Skin of body (tissue), 3 donors: ENCODE measurements at places on chromosomes 11 and 22. TPM values are rescaled to one million over a fixed set of nuclear protein-coding genes. Genes with fewer than 3 reads are reported as not detected.

GRCh38 chr22:25437414-25438160, 126.9 kb upstream of the GRK3 start:
- DNase-seq, result no peak

DNA sequence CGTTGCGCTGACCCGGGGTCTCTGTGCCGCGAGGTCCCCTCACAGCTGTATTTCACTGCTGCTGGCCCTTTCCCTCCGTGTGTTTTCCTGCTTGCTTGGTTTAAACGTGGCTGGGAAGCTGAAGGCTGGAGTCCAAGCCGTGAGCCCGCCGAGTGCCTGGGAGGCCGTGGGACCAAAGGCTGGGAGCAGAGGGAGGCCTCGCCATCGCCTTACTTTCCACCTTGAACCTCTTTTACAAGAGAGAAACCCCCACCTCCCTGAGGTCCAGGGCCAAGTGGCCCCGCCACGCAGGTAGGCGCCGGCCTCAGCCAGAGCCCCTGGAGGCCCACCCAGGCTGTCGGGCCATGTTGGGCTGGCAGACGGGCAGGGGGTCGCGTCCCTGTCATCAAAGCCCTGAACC, 411.6 kb downstream of the TBC1D22A start:
- no peak for DNase-seq

- DNase-seq, result peak; percentile 17
Measured at GRCh38 chr22:31230871-31231621, 18.9 kb downstream of the LIMK2 start.

XKR3 gene
- total RNA-seq, result not detected

RIMBP3B gene
- total RNA-seq, result 0.10 TPM

DNA sequence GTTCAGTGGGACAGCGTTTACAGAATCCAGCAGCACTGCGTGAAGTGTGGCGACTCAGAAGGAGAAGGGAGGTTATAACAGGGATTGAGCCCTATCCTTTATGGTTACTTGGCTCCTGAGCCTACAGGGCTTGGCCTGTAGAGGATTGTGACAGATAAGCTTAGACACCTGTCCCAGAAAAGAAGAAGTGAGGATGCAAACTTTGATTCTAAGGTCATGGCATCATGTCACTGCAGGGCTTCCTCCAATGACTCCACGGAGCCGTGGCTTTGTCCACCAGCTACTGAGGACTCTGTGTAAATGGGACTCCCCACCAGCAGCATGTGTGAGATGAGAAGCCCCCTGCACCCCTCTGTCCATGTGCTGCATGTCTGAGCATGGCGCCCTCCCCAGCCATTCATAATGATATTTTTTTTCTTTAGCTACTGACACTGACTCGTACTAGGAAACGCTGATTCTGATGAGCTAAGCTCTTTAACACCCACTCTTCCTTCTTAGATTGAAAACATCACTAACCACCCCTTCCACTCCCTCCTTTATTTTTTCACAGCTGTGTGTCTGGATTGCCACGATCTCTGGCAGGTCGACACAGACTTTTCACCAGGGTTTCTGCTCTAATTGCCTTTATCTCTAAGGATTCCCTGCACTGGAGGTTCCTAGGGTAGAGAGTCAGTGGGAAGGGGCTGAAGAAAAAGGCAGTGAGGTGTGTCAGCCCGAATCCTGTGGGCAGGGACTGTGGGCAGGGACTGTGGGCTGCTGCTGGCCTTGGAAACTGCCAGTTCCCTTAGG, 65.5 kb upstream of the TTC12 start:
- DNase-seq, result peak; percentile 22

DNA sequence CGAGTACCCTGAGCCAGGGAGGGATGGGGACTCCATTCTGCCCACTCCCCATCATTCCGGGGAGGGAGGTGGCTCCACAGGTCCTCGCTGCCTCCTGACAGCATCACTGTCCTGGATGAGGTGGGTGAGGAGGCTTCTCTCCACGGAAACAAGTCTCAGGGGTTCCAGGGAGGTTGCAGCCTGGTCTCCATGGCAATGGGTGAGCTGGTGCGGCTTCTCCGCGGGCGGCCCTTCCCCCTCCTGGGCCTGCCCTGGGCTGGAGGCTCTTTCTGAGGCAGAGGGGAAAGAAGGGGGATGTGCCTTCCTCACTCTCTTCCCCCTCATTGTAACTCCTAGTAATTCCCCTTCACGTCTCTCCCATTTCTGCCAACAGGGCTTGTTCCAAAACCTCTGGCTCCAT, 37.1 kb upstream of the PARVG start:
- no peak for DNase-seq

DNA sequence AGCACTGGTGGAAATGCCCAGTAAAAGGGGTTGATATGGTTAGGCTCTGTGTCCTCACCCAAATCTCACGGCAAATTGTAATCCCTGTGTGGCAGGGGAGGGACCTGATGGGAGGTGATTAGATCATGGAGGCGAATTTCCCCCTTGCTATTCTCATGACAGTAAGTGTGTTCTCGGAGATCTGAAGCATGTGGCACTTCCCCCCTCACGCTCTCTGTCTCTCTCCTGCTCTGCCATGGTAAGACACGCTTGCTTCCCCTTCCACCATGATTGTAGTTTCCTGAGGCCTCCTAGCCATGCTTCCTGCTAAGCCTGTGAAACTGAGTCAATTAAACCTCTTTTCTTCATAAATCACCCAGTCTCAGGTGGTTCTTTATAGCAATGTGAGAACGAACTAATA, 37.4 kb downstream of the PACSIN2 start:
- no peak for DNase-seq

OR51B2 gene
- total RNA-seq, result 0.59 TPM

ZDHHC24 gene
- 4.3 TPM for total RNA-seq

- no peak for DNase-seq
Measured at GRCh38 chr11:32391956-32392553, 43.3 kb downstream of the WT1 start.

CABP4 gene
- total RNA-seq, result 0.49 TPM

- no peak for DNase-seq
Measured at GRCh38 chr11:45959851-45960250, 37.4 kb downstream of the LARGE2 start.

TXNRD2 gene
- 12.2 TPM for total RNA-seq

TSKU gene
- total RNA-seq, result 19.9 TPM

GRCh38 chr11:45110562-45110961, 35.9 kb upstream of the PRDM11 start:
- peak; percentile 39 for DNase-seq

GRCh38 chr22:35547987-35548721, 7.5 kb downstream of the RASD2 start:
- DNase-seq, result no peak

CLCF1 gene
- 0.89 TPM for total RNA-seq

ISX gene
- total RNA-seq, result not detected

- DNase-seq, result peak; percentile 35
Measured at GRCh38 chr11:44621140-44621681, 55.7 kb downstream of the CD82 start.

DNA sequence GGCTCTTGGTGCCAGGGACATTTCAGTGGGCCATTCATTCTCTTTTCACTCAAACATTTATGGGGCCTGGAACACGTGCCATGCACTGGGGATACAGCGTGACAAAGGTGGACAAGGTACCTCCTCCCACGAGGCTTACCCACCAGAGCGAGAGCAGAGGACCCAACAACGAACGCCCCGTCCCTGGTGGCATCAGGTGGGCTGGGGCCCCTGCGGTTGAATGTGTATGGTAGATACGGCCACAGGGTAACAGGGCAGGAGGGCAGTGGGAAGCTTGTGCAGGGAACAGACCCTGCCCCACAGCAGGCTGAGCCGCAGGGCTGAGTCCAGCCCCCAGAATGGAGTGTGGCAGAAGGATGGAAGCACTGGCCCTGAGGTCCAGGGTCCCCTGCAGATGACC, 81.1 kb downstream of the LRRC32 start:
- no peak for DNase-seq

GRCh38 chr11:59186130-59186594, 14.2 kb downstream of the DTX4 start:
- no peak for DNase-seq

RIMBP3C gene
- total RNA-seq, result not detected

- no peak for DNase-seq
Measured at GRCh38 chr11:20388096-20389055, 860 bp downstream of the PRMT3 start.

DNA sequence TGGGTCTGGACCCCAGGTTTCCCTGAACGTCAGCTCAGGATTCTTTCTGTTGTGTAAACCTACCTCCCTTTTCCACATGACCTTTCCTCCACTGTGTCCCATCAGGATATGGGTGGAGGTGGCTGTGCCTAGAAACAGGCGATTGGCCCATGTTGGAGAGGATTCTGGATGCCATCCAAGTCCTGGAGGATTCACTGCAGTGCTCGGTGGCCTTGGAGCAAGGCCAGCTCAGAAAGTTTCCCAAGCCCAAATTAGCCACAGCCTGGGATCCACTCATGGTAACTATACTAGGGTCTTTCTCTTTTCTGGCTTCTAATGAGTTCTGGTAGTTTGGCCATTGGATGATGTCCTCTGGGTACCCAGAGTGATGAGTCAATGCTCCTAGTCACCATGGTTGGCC, 141.6 kb downstream of the SNX19 start:
- no peak for DNase-seq

TRIM49 gene
- not detected for total RNA-seq

GRCh38 chr11:60924110-60924905, at the start of gene TMEM132A:
Gene TMEM132A, plus strand, starts transcription at chr11:60924460. Its CDS starts 174 bp downstream, at chr11:60924634.
- DNase-seq, result peak; percentile 54

MMP7 gene
- 3.6 TPM for total RNA-seq

GRCh38 chr11:133714471-133715375, 130.6 kb downstream of the SPATA19 start:
- DNase-seq, result no peak

- peak; percentile 27 for DNase-seq
Measured at GRCh38 chr11:105000167-105000566, 22.8 kb downstream of the CASP5 start.

DNA sequence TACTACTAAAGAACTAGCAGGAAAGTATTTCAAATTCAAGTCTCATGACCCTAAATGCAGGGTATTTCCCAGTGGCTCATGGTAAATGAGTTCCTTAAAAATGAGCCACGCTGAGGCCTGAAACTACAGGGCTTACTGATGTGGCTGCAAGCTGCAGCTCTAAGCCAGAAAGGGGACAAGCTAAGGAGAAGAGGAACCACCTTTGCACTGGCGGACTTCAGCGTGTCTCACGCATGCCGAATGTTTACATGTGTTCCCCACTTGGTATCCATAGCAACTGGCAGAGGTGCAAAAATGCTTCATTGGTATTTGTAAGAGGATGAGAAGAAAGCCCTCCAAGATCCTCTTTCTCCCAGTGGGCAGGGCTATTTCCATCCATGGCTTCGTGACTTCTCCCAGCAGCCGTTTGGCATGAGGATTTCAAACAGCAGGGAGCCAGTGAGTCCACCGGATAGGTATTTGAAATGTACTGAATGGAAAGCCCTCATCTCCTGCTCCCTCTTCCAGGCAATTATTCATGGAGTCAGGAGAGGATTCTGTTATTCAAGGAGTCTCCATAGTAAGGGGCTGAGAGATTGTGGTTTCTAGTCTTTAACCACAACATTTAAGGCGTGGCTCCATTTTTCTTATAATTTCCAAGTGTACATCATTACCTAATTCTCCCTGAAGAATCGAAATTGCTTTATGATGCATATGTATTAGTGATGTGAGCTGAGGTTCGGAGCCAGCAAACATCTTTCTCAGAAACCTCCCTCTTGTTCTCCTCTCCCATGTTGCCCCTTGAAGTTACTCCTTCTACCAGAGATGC, 55.3 kb upstream of the CD44 start:
- DNase-seq, result peak; percentile 99

RIBC2 gene
- 2.1 TPM for total RNA-seq

GRCh38 chr11:67732045-67732787, 57.8 kb upstream of the ALDH3B2 start:
- DNase-seq, result no peak

GRCh38 chr11:31246451-31247165, 122.9 kb downstream of the DCDC1 start:
- DNase-seq, result peak; percentile 3

DNA sequence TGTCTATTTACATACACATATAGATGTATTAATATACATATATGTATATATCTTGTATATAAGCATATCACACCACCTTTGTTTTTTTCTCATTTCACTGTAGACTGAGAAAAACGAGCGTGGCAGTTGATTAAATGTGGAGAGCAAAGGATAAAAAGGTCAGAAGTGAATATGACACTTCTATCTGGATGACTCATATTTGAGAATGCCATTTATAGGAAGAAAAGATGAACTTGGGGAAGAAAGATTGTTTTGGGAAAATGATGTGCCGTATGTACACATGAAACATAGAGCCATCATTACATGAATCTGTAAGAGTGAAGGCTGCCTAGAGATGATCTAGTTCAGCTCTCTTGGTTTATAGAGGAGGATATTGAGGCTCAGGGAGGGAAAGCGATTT, 28.7 kb downstream of the AMOTL1 start:
- DNase-seq, result no peak

GRCh38 chr22:40533712-40534378, 102.7 kb downstream of the MRTFA start:
- peak; percentile 65 for DNase-seq

DNA sequence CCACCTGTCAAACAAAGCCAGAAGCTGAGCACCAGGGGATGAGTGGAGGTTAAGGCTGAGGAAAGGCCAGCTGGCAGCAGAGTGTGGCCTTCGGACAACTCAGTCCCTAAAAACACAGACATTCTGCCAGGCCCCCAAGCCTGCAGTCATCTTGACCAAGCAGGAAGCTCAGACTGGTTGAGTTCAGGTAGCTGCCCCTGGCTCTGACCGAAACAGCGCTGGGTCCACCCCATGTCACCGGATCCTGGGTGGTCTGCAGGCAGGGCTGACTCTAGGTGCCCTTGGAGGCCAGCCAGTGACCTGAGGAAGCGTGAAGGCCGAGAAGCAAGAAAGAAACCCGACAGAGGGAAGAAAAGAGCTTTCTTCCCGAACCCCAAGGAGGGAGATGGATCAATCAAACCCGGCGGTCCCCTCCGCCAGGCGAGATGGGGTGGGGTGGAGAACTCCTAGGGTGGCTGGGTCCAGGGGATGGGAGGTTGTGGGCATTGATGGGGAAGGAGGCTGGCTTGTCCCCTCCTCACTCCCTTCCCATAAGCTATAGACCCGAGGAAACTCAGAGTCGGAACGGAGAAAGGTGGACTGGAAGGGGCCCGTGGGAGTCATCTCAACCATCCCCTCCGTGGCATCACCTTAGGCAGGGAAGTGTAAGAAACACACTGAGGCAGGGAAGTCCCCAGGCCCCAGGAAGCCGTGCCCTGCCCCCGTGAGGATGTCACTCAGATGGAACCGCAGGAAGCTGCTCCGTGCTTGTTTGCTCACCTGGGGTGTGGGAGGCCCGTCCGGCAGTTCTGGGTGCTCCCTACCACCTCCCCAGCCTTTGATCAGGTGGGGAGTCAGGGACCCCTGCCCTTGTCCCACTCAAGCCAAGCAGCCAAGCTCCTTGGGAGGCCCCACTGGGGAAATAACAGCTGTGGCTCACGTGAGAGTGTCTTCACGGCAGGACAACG, 11.7 kb downstream of the CXCR5 start:
- no peak for DNase-seq

MS4A4A gene
- 13.8 TPM for total RNA-seq

- peak; percentile 20 for DNase-seq
Measured at GRCh38 chr11:48109046-48109666, 107.5 kb upstream of the OR4B1 start.

- peak; percentile 65 for DNase-seq
Measured at GRCh38 chr11:87878373-87878825, 296.8 kb downstream of the RAB38 start.
